ENCODE measurements at places on chromosomes 6 and 20.

- no peak for DNase-seq
Observed at GRCh38 chr6:37513576-37513975, 13.9 kb upstream of the CCDC167 start.

DNA sequence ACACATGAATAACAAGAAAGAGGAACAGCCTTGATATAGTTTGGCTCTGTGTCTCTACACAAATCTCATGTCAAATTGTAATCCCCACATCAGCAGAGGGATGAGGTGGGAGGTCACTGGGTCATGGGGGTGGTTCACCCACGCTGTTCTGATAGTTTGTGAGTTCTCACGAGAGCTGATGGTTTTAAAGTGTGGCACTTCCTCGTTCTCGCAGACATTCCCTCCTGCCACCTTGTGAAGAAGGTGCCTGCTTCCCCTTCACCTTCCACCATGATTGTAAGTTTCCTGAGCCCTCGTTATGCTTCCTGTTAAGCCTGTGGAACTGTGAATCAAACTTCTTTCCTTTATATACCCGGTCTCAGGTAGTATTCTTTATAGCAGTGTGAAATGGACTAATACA, 13.1 kb downstream of the SRPK1 start:
- no peak for DNase-seq

- DNase-seq: no peak
Observed at GRCh38 chr6:101015541-101015940, 134.4 kb upstream of the ASCC3 start.

GRCh38 chr20:38472513-38473366, at the start of gene RALGAPB:
Gene RALGAPB, plus strand, starts transcription at chr20:38472843. Its CDS starts 15,590 bp downstream, at chr20:38488433.
- DNase-seq: peak; percentile 97

DNA sequence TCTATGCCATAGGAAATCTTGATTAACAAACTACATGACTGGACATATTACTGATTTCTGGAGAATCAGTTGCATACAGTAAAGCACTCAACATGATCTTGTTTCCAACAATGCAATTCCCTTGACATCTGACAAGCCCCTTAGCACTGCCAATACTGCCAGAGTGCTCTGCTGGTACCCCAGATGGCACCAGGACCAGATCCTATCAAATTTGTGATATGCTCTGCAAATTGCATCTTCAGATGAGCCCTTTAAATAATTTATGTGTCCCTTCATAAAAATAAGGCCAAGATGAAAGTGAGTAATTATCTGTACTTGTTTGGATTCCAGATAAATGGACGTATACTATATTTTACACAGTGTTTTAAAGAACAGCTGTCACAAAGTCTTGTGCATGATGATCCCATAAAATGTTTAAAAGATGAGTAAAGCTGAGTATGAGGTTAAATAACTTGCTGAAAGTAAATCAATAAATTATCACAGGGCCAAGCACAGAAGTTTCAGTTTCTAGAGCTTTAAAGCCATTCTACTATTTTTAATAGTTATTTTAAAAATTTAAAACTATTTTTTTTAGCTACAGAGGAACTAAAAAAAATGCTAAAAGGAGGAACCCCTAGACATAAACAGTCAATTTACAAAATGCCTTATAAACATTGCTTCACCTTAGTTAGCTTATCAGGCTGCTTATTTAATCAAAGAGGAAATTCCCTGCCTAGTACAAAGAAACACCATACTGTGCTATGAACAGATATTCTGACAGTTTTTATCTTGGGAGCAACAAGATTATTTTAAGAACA, 42.1 kb downstream of the NUDT3 start:
- DNase-seq: no peak

DNA sequence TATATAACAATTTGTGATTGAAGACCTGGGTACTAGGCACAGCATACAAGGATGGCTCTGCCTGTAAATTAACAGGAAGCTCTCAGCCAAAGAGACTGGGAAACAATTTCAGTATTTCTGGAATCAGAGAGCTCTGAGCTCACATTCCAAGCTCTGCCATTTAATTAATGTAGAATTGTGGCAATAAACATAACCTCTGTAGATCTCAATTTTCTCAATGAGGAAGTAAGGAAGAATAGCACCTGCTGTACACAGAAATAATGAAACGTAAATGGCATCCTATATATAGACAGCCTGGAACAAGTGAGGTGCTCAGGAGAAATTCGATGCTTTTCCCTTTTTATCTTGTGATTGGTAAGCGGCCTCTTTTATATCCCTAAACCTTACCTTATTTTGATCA, 538.5 kb upstream of the JAG1 start:
- no peak for DNase-seq

DNA sequence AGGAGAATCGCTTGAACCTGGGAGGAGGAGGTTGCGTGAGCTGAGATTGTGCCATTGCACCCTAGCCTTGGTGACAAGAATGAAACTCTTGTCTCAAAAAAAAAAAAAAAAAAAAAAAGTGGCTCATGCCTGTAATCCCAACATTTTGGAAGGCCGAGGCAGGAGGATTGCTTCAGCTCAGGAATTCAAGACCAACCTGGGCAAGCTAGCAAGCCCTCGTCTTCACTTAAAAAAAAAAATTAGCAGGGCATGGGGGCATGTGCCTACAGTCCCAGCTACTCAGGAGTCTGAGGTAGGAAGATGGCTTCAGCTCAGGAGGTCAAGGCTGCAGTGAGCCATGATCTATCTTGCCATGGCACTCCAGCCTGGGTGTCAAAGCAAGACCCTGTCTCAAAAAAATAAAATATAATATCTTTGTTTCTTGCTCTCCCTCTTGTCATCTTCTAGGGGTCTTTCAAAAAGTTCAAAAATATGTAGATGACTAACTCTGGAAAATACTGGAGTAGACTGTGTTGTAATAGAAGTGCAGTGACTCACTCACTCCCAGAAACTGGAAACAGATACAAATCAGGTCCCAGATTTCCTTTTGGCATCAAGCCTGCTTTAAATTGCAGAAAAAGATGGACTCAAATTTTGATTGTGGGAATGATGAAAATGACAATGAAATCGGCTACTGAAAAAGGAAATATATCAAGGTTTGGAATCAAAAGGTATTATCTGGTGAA, 2.8 kb upstream of the GINM1 start:
- DNase-seq: no peak

- no peak for DNase-seq
Observed at GRCh38 chr6:143400258-143401067, 50.0 kb downstream of the ADAT2 start.

GRCh38 chr20:17933711-17934110, 34.9 kb downstream of the SNX5 start:
- DNase-seq: no peak

DNA sequence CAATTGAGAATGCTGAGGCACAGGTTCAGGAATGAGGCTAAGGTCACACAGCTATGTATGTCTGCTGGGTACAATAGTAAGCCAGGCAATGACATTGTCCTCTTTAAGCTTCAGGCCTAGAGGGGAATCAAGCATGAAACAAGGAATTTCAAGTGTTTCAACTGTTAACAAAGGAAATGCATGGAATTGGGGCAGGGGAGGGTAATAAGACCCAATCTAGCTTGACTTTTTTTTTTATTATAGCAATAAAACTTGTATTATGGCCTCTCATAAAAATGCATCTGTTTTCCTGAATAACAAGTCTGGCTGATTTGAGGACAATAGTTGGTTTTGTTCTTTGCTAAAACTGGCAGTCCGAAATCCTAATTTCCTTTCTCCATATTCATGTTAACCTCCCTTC, 336.7 kb downstream of the CBLN4 start:
- DNase-seq: no peak

GRCh38 chr6:79787626-79788025, 156.5 kb downstream of the SH3BGRL2 start:
- DNase-seq: no peak

DNA sequence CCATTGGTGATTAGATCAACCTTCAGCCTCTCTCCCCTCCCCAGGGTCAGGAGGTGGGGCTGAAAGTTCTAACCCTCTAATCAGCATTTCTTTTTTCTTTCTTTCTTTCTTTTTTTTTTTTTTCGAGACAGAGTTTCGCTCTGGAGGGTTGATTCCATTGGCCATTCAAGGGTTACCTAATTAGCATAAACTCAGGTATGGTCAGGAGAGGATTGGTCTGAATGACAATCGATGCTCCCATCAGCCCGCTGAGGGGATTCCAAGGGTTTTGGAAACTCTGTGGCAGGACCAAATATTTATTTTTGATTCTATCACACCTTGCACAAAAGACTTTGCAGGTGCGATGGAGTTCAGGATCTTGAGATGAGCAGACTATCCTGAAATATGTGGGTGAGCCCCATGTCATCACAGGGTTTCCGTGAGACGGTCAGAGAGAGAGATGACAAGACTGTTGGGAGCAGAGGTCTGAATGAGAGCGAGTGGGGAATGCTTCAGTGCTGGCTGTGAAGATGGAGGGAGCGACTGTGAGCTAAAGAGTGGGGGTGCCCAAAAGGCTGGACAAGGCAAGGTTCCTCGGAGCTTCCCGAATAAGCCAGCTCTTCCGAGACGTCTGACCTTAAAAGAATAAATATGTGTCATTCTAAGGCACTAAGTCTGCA, 107.1 kb downstream of the BMP7 start:
- DNase-seq: no peak
